ENCODE measurements at places on chromosomes 5 and 9. TPM values are rescaled to one million over a fixed set of nuclear protein-coding genes. Genes with fewer than 3 reads are reported as not detected.

NUTM2F gene
- total RNA-seq = not detected

ANGPTL2 gene
- total RNA-seq = 18.6 TPM

TJP2 gene
- total RNA-seq = 69.8 TPM

OR13C4 gene
- total RNA-seq = not detected

ENHO gene
- total RNA-seq = 1.9 TPM

PCDHGC4 gene
- 0.18 TPM for total RNA-seq

HDAC3 gene
- 62.0 TPM for total RNA-seq

DMRT3 gene
- not detected for total RNA-seq

IL5 gene
- not detected for total RNA-seq

VLDLR gene
- total RNA-seq = 14.8 TPM

CDKN2A gene
- not detected for total RNA-seq

IL9 gene
- not detected for total RNA-seq

SLC22A5 gene
- total RNA-seq = 7.1 TPM

GRCh38 chr5:135724617-135725016, 109.8 kb upstream of the SLC25A48 start:
- no peak for DNase-seq

DNA sequence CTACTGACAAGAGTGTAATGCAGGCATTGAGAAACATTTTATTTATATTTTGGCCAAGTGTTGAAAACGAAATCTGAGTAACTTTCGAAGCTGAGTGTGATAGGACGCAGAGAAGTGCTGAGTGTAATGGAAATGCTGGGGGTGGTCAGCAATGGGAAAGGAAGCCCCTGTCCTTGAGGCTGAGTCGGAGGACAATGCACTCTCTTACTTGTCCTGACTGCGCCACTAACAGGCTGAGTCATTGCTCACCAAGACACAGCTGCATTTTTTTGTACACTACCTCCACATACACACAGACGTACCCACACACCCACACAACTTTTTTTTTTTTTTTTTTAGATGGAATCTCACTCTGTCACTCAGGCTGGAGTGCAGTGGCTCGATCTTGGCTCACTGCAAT, 637.7 kb downstream of the SLCO4C1 start:
- no peak for DNase-seq

- DNase-seq = no peak
Measured at GRCh38 chr9:114031037-114031630, 47.0 kb downstream of the AMBP start.

DNA sequence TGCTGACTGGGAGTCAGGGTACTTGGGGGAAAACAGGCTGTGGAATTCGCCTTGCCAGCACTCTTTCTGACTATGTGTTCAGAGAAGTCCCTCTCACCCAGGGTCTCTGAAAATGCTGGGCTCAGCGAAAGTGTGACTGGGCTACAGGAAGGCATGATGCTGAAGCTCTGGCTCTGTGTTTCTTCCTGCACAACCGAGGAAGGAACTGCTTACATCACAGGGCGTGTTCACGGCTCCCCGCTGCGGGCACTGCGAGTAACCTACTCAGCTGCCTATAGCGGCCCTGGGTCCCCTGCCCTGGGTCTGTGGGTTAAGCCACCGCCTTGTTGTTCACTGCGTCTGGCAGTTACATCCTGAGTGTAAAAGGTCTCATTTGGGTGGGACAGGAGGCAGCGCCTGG, 222.4 kb upstream of the IRX4 start:
- peak; percentile 37 for DNase-seq

DNA sequence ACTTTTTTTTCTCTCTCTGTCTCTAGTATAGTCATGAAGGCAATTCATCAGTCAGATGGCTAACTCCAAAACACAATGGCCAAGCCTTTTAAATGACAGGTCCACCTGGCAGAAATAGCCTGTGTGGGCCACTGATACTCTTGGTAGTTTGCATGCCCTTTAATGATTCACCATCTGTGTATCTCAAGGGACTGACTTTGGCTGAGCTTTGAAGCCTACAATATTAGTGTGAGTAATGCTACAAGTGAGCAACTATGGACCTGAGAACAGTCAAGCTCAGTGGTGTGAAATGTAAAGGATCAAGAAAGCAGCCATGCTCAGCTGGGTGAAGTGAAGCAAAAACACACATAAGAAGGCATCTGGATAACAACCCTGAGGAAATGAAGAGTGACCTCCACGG, 506.9 kb downstream of the TLE1 start:
- DNase-seq = peak; percentile 17

- no peak for DNase-seq
Measured at GRCh38 chr9:37656936-37657335, 6.2 kb downstream of the FRMPD1 start.

- DNase-seq = no peak
Measured at GRCh38 chr9:21413624-21414023, 4.7 kb downstream of the IFNA8 start.

- no peak for DNase-seq
Measured at GRCh38 chr9:16485575-16486321, 384.7 kb downstream of the BNC2 start.

DNA sequence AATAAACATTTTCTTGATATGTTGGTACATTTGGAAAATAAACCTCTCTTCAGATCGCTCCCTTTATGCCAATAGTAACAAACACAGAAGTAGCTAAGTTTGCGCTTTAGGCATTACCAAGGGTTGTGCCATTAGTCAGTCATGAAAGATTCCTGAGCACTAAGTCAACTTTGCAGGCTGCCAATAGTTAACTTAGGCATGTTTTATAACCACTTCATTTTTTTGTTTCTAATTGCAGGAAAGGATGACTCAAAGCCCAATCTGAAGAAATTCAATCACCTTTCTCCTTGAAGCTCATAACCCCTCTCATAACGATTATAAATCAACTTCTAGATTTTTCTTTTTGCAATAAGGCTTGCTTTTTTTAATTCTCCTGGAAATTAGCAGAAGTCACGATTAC, 517.0 kb downstream of the AGTPBP1 start:
- peak; percentile 86 for DNase-seq

DNA sequence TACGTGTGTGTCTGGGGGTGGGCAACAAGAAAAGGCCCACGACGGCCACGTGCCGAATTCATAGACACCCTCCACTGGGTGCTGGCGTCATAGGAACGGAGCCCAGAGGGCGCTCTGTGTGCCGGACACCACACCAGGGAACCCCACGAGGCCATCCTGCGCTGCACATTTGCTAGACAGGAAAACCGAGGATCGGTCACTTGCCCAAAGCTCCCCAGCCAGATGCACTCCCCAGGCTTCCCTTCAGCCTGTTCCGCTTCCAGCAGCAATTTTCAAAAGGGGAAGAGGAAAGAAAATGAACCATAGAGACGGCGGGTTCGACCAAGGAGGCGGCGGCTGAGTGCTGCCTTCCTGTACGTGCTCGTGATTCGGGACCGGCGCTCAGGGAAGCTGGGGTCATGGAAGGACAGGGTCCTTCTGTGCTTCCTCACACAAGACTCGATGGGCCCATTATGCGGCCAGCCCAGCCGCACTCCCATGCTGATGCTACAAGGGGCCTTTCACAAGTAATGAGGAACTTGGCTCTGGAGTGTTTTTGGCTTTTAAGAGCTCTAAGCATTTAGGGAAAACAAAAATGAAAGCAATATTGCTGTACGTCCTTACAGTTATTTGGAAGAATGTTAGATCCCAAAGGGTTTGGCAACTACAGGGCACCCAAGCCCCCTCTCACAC, 124.6 kb upstream of the SARDH start:
- no peak for DNase-seq

GRCh38 chr5:109705596-109705995, 15.9 kb downstream of the MAN2A1 start:
- no peak for DNase-seq

GRCh38 chr5:135718651-135719050, 115.8 kb upstream of the SLC25A48 start:
- peak; percentile 30 for DNase-seq

GRCh38 chr5:116340799-116341198, 233.8 kb downstream of the SEMA6A start:
- no peak for DNase-seq

- DNase-seq = no peak
Measured at GRCh38 chr9:19200229-19200628, 30.3 kb upstream of the DENND4C start.

DNA sequence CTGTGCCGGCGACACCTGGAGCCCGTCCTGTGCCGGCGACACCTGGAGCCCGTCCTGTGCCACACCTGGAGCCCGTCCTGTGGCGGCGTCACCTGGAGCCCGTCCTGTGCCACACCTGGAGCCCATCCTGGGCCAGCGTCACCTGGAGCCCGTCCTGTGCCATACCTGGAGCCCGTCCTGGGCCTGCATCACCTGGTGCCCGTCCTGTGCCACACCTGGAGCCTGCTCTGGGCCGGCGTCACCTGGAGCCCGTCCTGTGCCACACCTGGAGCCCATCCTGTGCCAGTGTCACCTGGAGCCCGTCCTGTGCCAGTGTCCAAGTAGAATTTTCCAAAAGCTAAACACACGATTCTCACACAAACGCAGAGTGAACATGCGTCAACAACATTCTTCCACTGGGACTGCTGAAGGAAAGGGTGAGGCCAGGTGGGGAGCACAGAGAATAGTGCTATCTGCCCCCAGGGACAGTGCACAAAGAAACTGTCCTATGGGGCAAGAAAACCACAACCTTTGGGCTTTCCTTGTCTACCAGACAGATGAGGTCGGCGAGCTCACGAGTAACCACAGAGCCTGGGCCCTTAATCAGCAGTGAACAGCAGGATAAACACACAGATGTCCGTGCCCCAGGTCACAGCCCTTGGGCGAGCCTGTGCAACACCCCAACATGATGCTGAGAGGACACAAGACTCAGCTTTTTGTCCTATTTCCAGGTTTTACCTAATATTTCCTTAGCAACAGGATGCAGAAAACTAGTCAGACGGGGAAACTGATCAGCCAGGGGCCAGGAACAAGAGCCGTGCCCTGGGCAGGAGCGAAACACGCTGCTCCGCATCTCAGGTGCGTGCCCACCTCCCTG, 7.9 kb downstream of the QSOX2 start:
- DNase-seq = no peak

- DNase-seq = peak; percentile 38
Measured at GRCh38 chr5:168270476-168270875, 21.0 kb upstream of the WWC1 start.

GRCh38 chr5:151706906-151707305, 20.2 kb upstream of the SPARC start:
- DNase-seq = peak; percentile 13

GRCh38 chr9:7289773-7290172, 509.8 kb downstream of the DMAC1 start:
- DNase-seq = no peak

DNA sequence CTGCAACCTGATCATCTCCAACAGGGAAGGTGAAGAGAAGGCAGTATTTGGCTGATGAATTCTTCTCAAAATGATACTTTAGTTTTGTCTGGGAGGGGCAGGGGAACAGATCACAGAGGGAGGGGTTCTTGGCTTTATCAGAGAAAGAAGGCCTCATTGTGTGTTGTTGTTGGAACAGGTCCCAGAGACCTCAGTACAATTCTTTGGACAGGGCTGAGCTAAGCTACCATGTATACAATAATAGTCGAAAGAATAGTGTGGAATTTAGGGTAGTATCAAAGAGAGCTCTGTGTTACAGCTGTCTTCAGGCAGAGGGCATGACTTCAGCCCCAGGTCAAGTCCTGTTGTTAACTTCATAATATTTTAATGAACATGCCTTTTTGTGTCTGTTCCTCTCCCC, 39.9 kb downstream of the ARHGAP26 start:
- no peak for DNase-seq

DNA sequence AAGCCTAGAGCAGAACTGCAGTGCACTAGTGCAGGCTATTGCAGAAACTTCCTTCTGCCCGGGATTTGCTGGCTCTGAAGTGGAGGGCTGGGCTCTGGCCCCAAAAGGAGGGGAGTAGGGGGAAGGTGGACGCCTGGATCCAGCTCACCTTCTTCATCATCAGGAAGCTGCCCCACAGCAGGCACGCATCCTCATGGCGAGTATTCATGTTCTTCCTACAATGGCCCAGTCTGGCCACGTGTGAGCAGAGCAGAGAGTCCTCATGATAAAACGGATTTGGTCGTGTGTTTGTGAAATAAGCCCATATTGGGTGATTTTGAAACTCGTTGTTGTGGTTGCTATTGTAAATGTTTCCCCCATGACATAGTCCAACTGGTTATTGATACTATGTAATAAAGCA, 8.2 kb upstream of the GLIPR2 start:
- no peak for DNase-seq

DNA sequence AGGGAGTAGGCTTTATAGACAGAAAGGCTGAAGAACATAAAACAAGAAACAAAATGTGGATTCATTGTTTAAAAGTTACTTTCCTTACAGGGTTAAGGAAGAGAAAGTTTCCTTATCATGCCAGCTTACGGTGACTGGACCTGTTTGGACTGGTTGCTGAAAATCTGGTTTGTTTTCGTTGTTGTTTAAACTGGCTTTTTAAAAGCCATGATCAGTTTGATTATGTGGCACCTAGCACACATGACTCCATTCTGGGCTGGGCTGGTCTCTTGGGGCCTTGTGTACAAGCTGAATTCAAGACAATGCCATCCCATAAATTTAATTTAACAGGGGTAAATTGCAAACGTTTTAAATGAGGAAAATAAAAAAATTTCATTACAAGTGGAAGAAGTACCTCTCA, 18.4 kb upstream of the ZNF474 start:
- DNase-seq = no peak

DNA sequence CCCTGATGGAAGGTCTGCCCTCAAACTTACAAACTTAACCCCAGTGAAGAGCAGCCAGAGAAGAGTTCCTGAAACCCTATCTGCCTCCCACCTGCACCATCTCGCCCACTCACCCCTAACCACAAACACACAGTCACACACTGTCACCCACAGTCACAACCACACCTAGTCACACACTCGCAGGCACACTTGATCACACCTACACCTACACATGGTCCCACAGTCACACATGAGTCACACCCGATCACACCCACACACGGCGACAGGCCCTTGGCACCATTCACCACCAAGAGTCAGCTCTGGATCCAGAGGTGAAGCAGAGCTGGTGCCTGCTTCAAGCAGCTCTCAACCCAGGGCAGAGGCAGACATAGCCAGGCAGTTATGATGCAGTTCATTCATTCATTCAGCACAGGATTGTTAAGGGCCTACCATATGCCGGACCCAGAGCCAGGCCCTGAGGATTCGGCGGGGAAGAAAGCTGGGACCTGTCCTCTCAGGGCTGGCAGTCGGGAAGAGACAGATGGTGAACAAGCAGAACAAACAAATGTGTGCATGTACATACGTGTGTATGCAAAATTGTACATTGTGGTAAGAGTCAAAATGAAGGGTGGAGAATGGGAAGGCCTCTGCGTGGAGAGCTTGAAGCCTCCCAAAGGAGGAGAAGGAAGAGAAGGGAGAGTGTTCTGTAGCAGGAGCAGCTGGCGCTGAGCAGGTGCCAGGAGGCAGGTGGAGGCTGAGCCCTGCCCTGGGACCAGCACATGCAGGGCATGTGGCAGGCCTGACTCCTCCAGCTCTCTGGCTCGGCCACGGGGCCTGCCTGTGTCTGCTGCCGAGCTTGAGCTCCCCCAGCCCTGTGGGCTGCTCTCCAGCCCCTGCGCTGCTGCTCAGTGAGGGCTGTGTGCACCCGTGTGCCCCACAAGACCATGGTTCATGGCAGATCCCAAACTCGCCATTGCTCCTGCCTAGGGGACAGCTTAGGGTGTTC, 6.4 kb downstream of the TSPAN17 start:
- DNase-seq = peak; percentile 65

- DNase-seq = no peak
Measured at GRCh38 chr9:70439991-70440706, 25.7 kb upstream of the KLF9 start.

Measured in Daoy (cell line).